Stimulated activated CD4-positive, alpha-beta T cell treated with anti-CD3 and anti-CD28 coated beads, Interleukin-1b, Interleukin-23, amount 100 ng/mL, for 1 hour (primary cell): ENCODE measurements at places on chromosomes 7 and 10.

GRCh38 chr7:28239823-28240204, 59.2 kb upstream of the JAZF1 start:
- DNase-seq: no peak

GRCh38 chr10:100810835-100811116, 65.4 kb downstream of the PAX2 start:
- DNase-seq: no peak

DNA sequence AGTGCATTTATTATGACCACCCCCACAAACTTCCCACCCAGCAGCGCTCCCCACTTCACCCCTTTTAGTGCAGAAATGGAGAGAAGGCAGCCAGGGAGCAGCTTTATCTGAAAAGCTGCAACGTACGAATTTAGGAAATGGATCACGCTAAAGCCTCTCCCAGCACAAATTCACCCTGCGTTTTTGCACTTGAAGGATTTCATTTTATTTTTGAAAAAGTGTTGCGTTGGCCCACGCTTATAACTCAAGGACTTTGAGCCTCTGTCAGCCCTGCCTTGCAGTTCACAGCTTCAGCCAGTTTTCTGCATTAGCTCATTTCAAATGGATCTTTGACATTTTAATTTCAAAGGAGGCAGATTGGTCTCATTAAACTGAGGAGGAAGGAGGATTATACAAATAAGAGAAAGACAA, 556.1 kb downstream of the KCNMA1 start:
- no peak for DNase-seq

DNA sequence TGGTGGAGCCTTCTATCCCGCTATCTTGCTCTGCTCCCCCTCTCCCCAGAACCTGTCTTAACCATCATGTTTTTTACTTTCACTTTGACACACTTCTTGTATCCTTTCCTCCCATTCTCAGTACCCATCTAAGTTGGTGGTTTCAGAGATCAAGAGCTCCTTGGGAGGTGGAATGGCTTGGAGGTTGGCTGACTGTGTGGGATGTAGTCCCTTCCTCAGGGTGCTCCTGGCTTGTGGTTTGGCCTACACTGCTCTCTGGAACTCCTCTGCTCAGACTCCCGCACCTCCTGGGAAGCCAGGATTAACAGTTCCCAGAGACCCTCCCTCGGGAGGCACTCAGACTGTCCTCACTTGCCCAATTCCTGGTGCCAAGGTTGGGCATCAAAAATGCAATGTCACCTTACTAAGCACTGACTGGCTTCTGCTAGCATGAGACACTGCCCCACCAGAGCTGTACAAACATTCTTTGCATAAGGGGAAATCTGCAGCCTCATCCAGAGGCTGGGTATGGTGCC, 93.1 kb upstream of the NAMPT start:
- no peak for DNase-seq
